ENCODE measurements at places on chromosomes 1 and 21.

GRCh38 chr1:20678599-20678998 lies 17.4 kb upstream of the DDOST start:
- DNase-seq: no peak

DNA sequence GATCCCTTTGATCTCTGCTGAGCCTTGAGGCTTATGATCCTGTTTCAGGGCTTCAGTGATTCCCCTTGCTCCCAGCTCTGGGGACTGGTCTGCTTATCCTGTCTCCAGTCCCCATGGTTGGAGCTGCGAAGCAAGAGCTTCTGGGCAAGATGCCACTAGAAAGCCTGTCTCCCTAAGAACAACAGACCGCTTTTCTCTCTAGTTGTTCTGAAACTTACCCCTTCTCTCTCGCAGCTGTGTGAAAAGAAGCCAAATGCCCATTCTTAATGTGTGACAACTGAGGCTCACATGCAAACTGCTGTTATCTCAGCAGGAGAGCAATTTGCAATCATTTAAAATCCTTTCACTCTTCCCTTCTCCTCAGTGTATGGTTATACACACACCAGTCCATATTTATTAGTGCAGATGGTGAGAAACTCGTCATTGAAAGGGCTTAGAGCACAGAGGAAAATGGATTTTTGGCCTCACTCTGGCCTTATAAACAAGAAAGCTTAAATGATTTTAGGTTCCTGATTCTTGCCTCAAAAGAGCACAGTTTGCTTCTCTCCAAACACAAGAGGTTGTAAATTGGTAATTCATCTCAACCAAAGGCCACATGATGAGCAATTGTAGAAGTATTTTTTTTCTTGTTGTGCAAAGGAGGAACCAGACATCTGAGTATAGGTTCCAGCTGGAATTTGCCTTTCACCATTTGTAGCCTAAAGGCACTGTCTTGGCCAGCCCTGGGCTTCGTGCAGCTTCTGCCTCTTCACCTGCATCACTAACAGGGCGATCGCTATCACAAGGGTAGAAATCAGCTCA lies 179.2 kb upstream of the LMO4 start:
- no peak for DNase-seq

DNA sequence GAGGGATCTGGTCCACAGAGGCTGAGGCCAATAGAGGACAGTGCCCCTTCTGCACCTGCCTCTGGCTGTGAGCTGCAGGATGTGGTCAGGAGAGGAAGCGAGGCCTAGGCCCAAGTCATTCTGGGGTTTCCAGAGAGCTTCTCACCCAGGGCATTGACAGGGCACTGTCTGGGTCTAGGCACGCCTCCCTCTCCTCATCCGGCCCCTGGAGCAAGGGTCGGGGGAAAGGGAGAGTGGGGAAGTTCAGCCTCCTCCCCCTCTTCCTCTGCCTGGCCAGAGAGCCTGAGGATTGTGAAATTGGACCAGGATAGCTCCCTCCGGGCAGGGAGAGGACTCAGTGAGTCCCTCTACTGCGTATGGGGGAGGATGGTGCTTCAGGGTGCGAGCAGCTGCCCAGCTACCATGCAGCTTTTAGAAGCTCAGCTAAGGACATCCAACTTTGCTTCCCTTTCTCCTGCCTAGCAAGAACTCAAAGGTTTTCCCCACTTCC lies 6.3 kb upstream of the INAVA start:
- DNase-seq: no peak

GRCh38 chr1:22508991-22509390 lies 54.3 kb upstream of the EPHA8 start:
- DNase-seq: no peak

GRCh38 chr1:28062806-28063205 lies 25.6 kb downstream of the EYA3 start:
- no peak for DNase-seq

DNA sequence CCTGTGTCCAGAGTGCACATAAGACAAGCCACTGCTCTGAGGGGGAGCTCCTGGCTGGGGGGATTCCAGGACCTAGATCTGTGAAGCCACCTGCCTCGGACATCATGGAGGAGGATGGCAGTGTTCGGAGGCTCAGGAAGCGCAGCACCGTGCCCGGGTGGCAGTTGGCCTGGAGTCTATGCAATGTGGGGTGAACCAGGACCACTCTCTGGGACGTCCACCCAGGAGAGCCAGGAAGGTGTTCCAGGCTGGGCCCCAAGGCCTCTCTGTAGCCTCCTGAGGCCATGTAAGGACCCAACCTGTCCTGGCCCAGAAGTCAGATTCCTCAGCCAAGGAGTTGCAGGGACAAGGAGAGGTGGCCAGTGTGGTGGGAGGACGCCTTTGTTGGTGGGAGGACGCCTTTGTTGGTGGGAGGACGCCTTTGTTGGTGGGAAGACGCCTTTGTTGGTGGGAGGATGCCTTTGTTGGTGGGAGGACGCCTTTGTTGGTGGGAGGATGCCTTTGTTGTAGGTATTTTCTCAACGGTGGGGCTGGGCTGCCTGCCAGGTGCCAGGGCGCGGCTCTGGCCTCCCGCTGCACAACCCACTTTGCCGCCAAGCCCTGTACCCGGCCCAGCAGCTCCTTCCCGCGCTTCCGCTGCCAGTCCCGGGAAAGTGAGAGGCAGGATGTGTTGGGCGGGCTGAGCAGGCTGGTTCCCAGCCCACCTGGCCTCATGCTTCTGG lies 30.6 kb upstream of the BMP8B start:
- no peak for DNase-seq

DNA sequence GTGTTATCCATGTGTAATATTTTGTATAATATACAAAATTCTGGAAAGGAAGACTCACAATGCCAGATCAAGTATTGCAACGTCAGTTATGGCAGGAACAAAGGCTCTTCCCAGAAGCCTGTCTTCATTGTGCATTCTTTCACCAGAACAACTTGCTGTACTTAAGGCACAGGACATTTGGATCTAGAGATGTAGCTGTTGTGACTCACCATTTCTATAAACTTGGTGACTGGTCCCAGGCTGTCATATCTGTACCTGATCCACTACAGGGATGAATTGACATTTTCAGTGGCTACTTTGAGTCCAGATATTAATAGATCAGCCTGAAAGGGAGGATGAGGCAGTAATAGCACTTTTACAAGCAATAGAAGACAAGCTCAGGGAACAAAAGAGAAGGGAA lies 299.8 kb downstream of the DISC1 start:
- no peak for DNase-seq

GRCh38 chr1:230259621-230260020 lies 166.5 kb downstream of the PGBD5 start:
- no peak for DNase-seq

DNA sequence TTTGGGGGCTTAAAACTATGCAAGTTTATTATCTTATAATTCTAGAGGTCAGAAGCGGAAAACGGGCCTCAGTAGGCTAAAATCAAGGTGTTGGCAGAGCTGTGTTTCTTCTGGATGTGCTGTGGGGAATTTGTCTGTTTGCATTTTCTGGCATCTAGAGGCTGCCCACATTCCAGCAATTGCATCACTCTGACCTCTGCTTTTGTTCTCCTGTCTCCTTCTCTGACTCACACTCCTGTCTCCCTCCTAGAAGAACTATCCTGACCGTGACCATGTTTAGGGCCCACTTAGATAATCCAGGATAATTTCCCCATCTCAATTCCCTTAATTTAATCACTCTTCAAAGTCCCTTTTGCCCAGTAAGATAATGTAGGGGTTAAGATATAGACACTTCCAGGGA lies 127.4 kb upstream of the DEPDC1 start:
- DNase-seq: no peak

- DNase-seq: no peak
Observed at GRCh38 chr1:16253332-16253922, 16.4 kb upstream of the CPLANE2 start.

GRCh38 chr21:44349847-44350772 lies 3.3 kb upstream of the TRPM2 start:
- no peak for DNase-seq

- DNase-seq: no peak
Observed at GRCh38 chr1:156157506-156157905, 4.1 kb downstream of the SEMA4A start.

DNA sequence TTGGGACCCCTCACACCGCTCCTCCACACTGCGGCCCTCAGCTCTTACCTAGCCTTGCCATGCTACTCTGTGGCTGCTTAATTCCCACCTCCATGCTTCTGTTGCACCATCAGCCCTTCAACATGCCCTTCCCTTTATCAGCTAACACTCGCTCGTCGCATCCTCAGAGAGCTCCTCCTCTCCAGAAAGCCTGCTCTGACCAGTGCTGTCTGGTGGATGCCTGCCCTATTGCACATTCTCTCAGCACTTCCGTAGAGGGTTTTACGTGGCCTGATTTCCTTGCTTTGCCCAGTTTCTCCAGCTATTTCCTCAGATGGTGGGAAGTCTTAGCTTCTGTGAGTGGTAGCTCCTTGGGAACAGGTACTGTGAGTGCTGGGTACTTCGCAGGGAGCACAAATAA lies 10.3 kb upstream of the LAD1 start:
- DNase-seq: no peak

- DNase-seq: no peak
Observed at GRCh38 chr1:159927849-159928431, 2.6 kb upstream of the TAGLN2 start.

DNA sequence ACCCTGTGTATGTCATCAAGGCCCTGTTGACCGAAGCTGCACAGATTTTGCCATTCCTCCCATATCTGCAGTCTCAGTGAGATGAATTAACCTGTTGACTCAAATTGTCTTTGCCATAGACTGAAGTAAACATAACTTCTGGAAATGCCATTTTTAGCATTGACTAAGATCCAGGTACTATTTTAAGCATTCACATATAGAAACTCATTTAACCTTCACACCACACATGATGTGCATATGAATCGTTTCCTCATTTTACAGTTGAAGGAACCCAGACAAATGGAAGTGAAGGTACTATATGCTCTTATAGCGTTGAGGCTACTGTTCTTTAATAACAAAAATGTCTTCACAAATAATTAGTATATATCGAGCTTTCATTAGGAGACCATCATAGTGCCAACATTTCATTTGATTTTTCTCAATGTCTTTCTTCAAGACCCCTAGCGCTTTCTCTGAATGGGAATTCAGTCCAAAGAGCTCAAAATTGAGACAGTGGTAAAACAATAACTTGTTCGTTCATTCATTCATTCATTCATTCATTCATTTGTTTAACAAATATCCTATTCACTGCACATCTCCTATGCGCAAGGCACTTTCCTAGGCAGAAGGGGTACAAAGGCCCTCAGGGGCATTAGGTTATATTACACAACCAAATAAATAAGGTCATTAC lies 444.7 kb downstream of the ADGRL2 start:
- no peak for DNase-seq

GRCh38 chr1:100968621-100969020 lies 57.0 kb downstream of the DPH5 start:
- no peak for DNase-seq

GRCh38 chr1:62131093-62131725 lies 63.4 kb upstream of the L1TD1 start:
- no peak for DNase-seq

DNA sequence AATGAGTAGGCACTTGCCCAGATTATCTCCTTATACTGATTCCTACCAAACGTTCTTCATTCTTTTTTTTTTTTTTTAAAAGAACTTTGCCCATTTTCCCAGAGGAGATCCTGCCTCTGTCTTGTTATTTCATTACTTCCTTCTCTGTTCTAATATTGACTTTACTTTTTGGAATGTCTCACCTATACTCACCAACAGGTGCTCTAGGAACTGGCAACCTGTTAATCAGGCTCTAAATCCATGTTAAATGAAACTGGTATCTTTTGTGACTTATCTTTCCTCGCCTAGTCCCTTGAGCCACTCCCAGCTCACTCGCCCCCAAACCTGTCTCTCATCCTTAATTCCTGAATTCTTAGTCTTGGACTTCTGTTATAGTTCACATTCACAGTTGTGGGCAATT lies 1.2 kb upstream of the CRCT1 start:
- no peak for DNase-seq

DNA sequence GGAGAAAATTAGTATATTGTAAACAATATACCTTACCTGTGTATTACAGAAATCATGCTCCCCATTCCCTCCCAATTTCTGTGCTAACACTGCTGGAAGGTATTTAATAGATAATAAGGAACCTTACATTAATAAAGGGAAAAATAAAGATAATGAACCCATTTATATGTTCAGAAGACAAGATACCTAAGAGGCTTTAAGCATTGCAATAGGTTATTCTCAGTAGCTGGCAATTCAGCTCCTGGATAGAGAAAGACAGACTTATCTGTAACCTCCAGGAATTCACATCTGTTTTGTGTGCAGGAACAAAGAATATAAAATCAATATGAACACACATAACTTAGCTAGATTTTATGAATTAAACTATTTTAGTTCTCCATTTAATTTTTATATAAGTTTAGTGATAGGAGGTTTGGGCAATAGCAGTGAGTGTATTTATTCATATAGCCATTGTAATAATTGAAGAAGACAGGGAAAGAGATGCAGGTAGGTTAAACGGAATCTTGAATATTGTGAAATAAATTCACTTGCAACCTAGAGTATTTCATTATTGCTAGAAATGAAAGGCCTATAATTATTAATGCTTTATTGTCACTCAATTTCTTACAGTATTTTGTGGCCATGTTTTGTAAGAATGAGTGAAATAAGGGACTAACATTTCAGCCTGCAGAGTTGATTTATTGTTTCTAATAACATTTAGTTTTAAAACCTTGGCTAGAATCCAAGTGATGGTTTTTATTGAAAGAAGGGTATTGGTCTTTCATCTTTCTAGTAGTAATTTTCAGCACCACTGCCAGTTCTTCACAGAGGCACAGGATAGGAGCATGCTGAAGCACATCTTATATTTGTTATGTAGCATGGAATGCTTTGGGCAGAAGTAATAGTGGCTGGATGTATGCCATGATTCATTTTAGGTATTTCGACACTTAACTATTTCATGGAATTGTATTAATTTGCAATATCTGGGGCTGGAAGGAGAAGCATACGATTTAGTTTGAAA lies 1.5 kb downstream of the XPR1 start:
- no peak for DNase-seq

DNA sequence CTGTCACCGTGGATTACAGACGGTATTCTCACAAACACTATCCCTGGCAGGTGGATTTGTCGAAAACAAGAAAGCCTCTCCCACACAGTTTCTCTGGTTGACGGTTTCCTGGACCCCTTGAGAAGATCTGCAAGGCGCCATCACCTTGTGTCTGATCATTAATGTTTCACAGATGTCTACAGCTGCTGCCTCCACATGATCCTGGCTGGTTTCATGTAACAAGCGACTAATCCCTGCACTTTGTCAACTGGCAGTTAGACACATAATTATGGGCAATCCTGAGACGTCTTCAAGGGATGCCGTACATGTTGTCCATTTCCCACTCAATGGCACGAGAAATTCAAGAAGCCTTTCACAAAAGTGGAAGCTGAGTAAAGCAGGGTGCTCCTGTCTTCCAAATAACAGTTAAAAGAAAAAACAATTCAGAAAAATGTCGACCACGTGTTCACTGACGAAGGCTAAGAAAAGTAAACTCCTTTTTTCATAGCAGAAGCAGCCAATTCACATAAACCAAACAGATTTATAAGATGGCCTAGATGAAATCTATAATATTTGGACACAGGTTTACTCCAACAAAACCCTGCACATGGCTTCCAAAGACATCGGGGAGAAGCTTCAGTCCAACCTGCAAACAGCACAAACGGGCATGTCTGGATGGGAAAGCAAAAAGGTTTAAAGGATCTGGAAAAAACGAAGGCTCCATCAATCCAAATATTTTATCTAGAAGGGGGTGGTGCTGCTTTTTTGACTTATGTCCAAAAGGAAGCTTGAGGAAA lies 52.2 kb downstream of the CAPZB start:
- no peak for DNase-seq

GRCh38 chr1:15908597-15908996 lies 61.1 kb downstream of the SPEN start:
- no peak for DNase-seq

- DNase-seq: no peak
Observed at GRCh38 chr1:182702826-182703524, 18.6 kb upstream of the RGS8 start.

All from activated CD8-positive, alpha-beta memory T cell treated with anti-CD3 and anti-CD28 coated beads for 1 hour (primary cell).